AG09319 (cell line): ENCODE measurements at places on chromosomes 11 and 22.

- peak; percentile 30 for DNase-seq
These were observed 48.9 kb downstream of the PHF21A start for GRCh38 chr11:46072172-46072964.

DNA sequence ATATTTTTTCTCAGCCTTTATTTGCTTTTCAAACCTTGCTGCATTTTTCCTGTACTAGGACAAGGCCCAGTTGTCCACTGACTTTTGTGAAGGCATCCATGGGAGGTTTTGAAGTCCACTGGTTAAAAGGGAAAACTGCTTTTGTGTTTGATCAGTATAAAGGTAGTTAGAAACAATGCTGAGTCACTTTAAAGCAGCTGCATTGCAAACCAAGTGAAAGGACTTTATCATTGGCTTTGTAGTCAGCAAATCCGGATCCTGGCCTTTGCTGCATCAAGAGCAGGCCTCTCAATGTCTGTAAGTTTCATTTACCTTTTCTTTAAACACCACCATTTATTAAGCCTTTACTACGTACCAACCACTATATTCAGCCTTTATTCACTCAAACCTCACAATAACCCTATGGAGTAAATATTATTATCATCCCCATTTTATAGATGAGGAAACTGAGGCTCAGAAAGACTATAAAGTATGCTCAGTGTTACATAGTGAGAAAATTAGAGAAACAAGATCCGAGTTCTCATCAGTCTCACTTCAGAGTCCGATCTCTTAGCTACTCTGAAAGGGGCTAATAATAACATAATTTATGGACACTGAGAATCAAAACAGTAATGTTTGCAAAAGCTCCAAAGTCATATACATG, 60.6 kb upstream of the HSD17B12 start:
- DNase-seq = no peak

- DNase-seq = no peak
These were observed 27.4 kb downstream of the UBE2L3 start for GRCh38 chr22:21594865-21595452.

DNA sequence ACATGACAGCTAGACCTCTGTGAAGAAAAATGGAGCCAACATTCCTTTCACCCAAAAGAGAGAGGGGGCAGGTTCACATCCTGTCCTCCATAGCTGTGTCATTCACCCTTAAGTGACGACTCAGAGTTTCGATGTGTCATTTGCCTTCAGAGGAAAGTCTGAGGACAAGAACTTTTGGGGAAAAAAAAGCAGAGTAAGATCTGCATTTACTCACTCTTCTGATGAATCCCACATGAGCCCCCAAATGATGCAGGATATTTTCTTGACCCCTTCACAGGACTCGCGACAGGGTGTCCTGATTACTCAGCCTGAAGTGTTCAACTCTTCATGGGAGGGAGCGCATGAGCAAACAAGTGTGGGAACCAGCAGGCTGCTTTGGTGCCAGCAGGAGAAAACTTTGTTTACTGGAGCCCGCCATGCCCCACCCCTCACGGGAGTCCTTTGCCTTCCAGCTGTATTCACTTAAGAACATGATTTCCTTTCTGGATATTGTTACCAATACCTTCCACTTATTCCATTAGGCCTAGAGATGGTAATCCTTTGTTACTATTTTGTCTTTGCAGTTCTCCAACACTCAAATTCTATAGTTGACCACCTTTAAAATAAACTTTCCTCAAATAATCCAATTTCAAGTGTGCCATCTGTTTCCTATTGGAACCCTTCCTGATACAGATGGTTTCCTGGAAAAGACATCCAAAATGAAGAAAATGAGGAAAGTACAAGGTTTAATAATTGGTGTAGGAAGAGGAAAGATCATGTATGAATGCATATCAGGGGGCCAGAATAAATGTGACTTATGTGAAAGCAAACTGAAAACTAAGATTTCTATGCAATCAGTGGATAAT, 729.8 kb downstream of the FAM181B start:
- peak; percentile 4 for DNase-seq

GRCh38 chr11:129249351-129249750, 57.2 kb upstream of the ARHGAP32 start:
- peak; percentile 54 for DNase-seq
